ENCODE measurements at places on chromosomes 3 and 15.

GRCh38 chr3:13135811-13136321, 62.6 kb upstream of the IQSEC1 start:
- no peak for DNase-seq

DNA sequence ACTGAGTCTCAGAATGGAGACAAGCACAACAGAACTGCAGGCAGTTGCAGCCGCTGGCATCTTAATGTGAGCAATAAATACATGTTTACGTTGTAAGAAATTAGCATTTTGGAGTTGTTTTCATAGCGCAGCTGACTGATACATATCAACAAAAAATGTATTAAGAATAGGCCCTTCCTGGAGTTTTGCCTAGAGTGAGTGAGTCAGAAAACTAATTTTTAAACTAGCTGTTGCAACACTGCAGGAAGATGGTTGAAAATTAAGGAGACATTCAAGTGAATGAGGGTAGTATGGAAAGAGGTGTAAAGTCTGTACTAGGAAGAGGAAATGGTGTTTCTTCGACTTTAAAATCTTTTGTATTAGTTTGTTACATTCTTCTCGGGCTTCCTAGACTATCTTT, 39.6 kb upstream of the TIMP4 start:
- peak; percentile 65 for DNase-seq

GRCh38 chr15:29822100-29822683, at the start of gene TJP1:
Gene TJP1 (minus strand): TSS chr15:29822468. CDS start chr15:29822028, 440 bp downstream.
- DNase-seq = peak; percentile 86

DNA sequence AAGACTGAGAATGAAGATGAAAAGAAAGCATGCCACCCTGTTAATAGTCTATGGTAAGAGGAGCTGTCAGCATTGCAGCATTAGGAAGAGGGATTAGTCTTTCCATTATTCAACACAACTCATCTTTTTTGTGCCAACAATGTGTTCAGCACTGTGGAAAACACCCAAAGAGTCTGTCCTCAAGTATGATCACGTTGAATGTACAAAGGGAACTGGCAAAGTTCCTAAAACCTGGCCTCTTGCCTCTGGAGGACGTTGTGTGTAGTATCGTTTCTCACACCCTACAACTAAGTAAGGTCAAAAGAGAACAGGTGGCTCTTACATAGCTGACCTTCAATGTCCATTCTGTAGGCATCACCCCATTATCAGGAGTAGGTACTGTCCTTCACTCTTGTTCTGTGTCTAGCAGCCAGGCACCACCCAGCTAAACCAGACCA, 147.9 kb upstream of the THBS1 start:
- no peak for DNase-seq

DNA sequence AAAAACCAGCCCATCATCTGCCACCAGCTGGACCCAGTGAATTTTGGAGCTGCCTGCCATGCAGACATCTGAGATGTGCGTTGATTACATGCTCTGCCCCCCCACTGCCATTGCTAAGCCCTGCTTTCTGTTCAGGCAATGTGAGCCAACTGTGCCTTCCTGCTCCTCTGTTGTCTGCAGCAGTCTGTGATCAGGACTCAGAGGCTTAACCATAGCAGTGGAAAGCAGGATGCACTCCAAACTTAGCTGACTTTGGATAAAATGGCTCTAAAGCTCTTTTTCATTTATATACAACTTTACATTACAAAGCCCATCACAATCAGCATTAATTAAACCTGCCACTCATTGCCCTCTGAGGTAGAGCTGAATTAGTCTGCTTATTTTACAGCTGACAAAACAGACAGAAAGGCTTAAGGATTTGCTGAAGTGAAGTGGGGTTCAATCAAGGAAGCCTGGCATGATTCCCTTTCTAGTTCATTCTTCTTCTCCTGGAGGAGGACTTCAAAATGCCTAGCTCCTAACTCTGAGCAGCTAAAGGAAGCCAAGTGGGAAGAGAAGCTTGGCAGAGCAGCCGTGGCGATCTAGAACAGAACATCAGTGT, 15.7 kb upstream of the RPS27L start:
- no peak for DNase-seq

DNA sequence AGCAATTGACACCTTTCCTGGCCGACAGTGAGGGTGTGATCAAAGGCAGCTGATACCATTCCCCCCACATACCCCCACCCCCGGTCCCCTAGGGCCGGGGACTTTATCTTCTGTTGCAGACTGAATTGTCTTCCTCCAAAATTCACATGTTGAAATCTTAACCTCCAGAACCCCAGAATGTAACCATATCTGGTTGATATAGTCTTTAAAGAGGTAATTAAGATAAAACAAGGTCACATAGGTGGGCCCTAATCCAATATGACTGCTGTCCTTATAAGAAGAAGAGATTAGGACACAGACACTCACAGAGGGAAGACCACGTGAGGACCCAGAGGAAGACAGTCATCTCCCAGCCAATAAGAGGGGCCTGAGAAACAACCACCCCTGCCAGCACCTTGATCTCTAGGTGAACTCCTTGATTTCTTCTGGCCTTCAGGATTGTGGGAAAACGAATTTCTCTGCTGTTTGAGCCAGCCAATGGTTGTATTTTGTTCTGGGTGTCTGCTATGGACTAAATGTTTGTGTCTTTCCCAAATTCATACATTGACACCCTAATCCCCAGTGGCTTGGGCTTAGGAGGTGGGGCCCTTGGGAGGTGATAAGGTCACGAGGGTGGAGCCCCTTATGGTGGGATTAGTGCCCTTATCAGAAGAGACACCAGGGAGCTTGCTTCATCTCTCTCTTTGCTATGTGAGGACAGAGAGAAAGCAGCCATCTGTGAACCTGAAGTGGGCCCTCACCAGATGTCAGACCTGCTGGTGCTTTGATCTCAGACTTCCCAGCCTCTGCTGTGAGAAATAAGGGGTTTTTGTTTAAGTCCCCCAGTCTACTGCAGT, 144.0 kb downstream of the CHSY1 start:
- no peak for DNase-seq

GRCh38 chr15:28969511-28970085, 83.8 kb downstream of the APBA2 start:
- no peak for DNase-seq

- DNase-seq = no peak
These were observed 94.3 kb upstream of the PFN2 start for GRCh38 chr3:150064971-150065370.

DNA sequence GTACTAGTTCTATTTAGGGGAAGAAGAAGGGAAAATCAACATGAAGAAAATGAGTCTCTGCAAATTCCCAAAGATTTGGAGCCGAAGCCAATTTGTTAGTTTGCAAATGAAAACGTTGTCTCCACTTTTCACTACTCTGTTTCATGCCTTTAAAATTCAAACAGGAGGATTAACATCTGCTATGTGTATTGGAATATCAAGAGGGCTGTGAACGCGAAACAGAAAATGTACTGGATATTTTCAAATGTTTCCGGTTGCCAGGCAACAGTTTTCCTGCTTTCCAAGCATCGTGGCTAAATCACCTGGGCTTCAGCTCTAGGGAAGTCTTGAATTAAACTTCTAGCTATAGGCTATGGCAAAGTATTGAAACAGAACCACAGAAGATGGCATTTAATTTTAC, 172.8 kb downstream of the KCNMB2 start:
- DNase-seq = no peak

GRCh38 chr15:28989239-28989830, 103.6 kb downstream of the APBA2 start:
- DNase-seq = no peak

DNA sequence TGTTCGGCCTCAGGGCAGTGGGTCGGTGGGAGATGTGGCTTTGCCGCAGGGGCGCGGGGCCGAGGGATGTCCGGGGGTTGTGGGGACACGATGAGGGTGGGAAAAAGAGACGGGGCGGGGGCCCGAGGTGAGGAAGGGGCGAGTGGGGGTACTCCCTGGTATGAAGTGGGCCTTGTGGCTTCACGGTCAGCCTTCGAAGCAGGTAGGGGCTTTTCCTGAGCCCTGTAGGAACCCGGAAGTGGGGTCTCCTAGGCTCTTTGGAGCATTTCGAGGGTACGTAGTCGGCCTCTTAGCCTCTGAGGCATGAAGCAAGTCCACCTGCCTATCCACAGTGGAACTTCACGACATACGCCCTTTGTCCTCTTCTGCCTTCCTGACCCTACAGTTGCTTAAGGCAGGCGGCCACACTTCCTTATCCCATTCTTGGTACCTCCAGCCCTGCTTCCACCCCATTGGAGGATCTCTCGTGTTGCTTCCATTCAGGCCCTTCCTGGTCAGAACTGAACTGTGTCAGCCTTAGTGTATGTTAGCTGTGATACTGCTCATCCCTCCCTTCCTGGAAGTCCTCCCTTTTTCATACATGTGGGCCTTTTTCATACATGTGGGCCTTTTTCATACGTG, 389 bp downstream of the ARPC4 start:
- DNase-seq = peak; percentile 54

DNA sequence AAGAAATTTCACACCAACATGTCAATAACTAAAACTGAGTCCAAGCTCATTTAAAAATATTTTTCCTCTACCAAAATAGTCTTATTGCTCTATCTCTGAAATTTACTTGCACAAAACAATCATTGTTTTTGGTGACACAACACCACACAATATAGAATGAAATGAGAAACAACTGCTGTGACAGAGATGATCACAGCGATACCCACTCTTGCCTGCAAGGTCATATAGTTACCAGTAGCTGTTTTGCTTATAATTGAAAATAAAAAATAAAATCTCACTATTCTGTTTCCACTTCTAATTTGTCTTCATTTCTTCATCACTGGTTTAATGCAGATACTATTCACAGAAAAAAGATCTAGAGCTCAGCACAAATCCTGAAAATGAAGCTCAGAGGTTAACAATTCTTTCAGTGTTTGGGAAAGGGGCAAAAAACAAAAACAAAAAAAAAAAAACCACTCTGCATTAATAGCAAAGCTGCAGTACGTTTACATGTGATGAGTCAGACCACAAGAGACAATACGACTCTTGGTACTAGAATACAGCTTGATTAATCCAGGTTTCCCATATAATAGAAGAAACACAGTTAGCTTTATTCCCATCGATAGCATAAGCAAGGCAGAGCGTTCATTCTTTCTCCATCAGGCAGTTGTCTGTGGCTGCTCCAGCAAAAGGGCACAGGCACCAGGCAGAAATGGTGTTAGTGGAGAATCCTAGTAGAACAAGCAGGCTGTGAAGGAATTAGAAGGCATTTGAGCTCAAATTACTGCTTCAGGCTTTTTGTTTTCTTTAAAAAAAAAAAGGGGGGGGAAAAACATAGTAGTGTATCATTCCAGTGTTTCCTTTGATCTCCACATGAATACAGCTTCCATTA, 773 bp downstream of the ANKRD28 start:
- DNase-seq = peak; percentile 65

- no peak for DNase-seq
These were observed 44.5 kb upstream of the MCTP2 start for GRCh38 chr15:94186770-94187331.

- DNase-seq = no peak
These were observed 563.8 kb downstream of the PYDC2 start for GRCh38 chr3:192024751-192025150.

- DNase-seq = peak; percentile 42
These were observed 392.4 kb upstream of the PROK2 start for GRCh38 chr3:72177075-72178050.

DNA sequence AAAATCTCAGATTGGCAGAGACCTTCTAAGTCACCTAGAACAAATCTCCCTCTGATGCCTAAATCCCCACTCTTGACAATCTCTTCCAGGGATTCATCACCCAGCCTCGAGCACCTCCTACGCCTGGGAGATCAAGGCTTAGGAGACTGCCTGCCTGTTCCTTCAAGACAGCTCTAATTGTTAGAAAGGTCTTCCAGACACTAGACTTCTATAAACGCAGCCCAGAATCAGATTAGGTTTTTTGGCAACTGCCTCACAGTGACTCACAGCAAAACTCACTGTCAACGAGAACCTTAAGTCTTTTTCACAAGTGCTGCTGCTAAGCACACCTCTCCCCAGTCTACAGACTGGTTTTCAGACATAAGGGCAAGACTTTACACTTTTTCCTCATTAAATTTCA, 23.1 kb downstream of the SRGAP3 start:
- DNase-seq = peak; percentile 59

DNA sequence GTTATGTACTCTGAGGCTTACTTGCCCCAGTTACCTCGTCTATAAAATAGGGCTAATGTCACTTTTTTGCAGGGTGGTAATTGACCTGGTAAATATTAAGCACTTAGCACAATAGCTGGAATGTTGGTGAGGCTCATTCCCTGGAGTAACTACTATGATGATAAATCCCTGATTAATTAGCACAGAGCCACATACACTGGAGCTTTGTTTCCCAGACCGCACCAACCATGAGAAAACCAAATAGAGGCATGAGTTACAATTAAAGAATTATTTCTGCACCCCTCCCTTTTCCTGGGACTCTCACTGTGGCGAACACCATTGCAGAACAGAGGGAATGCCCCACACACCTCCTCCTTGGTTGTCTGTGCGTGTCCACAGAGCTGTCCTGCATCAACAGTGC, 76.6 kb upstream of the CPOX start:
- peak; percentile 35 for DNase-seq

DNA sequence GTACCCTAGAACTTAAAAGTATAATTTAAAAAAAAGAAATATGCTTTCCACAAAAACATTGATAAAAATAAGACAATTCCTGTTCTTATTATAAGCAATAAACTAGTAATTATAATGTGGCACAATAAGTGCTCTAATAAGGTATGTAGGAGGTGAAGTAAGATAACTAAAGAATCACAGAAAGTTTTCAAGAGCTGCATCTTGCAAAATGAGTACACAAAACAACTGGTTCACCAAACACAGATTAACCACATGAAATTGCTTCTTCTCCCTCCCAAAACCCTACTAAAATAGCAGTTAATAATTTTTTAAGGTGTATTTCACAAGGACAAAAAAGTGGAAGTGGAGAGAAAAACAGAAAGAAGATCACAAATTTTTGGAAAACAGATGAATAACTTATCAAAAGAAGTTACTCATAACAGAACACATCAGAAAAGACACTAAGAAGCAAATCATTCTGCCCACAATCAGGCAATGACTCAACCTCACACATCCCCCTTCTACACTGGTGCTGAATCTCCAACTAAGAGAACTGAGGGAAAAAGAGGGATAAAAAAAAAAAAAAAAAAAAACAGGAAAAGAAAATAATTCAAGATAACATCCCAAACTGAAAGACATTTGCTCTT, 64.2 kb downstream of the TBC1D5 start:
- peak; percentile 48 for DNase-seq

- DNase-seq = no peak
These were observed 116.0 kb downstream of the GMNC start for GRCh38 chr3:190746531-190746930.

GRCh38 chr3:89000886-89001285, 106.5 kb upstream of the EPHA3 start:
- peak; percentile 37 for DNase-seq

DNA sequence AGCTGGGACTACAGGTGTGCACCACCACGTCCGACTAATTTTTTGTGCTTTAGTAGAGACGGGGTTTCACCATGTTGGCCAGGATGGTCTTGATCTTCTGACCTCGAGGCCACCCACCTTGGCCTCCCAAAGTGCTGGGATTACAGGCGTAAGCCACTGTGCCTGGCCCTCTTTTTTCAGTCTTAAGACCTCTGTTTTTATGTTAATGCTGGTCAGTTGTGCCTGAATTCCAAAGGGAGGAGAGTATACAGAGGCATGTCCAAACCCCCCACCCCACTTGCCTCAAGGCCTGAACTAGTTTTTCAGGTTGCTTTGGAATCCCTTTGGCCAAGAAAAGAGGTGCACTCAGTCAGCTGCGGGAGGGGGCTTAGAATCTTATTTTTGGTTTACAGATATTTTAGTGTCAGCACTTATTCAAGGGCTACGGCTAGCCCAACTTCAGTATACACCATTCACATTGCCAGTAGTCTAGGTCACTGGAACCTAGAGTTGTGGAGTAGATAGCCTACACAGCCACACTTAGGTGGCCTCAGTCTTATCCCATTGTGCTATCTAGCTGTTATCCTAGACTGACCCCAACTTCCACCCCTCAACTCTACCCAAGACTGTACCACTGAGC, 128.0 kb upstream of the TPM1 start:
- peak; percentile 46 for DNase-seq
